WTC11 (cell line): ENCODE measurements at places on chromosomes 3 and 15. TPM values are rescaled to one million over a fixed set of nuclear protein-coding genes. Genes with fewer than 3 reads are reported as not detected.

- DNase-seq, result no peak
Measured at GRCh38 chr15:86161250-86161649, 81.6 kb downstream of the AGBL1 start.

GRCh38 chr15:73584699-73585420 lies 48.3 kb downstream of the NPTN start:
- no peak for DNase-seq

DNA sequence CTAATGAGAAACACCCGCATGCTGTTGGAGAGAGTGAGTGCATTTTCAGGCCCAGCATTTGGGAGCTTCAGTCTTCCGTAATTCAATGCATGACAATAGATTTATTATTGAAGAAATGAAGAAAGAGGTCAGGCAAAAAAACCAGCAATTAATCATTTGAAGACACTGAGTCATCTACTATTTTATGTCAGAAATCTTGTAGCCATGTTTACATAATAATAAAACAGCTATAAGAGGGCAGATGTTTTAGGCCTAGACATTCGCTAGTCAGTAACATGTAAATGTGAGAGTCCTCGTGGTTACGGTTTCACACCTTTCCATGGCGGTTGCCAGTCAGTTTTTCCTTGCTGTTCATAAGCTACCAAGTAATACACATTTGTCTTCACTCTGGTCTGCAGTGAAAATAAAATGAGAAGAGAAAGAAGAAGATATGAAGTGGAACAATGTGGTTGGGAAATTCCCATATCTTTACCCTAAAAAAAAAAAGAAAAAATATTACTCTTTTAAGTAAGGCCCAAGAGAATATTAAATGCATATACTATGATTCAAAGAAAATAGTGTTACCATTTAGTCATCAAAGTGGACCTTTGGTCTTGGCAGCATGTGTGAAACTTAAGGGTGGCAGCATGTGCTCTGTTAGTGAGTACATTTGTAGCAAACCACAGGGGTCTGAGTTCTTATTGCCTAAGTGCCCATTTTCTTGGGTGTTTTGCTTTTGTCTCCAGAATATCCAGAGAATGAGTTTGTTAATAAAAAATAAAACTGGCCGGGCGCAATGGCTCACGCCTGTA lies 140.5 kb upstream of the TBL1XR1 start:
- DNase-seq, result no peak

- no peak for DNase-seq
Measured at GRCh38 chr3:64361962-64362735, 136.9 kb upstream of the PRICKLE2 start.

- no peak for DNase-seq
Measured at GRCh38 chr3:10771486-10772270, 44.4 kb upstream of the SLC6A11 start.

DNA sequence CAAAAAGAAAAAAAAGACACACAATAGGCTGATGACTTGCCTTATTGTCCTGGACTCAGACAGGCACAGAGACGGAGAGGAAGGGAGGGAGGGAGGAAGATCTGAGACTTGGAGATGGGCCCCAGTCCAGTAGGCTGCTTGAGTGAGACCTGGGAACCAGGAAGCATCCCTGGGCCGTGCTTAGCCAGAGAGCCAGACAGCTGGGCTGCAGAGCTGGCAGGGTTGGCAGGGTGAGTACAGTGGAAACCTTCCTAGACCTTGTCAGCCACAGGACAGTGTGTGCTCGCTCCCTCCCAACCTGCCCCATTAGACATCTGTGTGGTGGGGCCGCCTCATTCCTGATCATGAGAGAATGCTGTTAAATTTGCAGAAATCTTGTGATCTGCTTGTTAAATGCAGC lies 107.9 kb upstream of the ALDH1A3 start:
- DNase-seq, result peak; percentile 5

DNA sequence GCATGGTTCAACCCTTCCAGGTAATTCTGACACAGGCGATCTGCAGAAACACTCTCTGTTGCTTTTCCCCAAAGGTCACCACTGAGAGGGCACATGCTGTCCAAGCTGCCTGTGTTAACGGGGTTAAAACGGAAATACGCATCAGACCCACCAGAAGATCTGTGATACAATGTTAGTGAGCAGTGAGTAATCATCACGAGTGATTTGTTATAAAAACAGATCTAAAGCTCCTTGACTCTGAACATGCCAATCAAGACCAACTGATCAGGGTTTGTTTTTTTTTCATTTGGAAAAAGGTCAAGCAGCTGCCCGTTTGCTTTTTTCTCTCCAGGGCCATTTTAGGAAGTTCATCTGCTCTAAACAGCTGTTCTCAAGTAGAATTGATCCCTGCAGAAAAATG lies 43.2 kb downstream of the FGF12 start:
- no peak for DNase-seq

GRCh38 chr15:92733934-92734521 lies 78.5 kb upstream of the FAM174B start:
- peak; percentile 33 for DNase-seq

Gene NAA80
- 13.7 to 17.3 TPM (median 13.7 TPM) in 3 replicates for total RNA-seq

Gene SLC24A5
- total RNA-seq, result not detected in 3 replicates

Gene GABRR3
- not detected in 3 replicates for total RNA-seq
